ENCODE measurements at places on chromosomes 3 and 15. TPM values are rescaled to one million over a fixed set of nuclear protein-coding genes. Genes with fewer than 3 reads are reported as not detected.

The KAT2B gene
- 27.2 TPM for total RNA-seq

The BLM gene
- total RNA-seq: 2.9 TPM

The HIGD2B gene
- total RNA-seq: not detected

The RTP4 gene
- 6.4 TPM for total RNA-seq

- DNase-seq: no peak
Observed at GRCh38 chr15:58171476-58172061, 33.4 kb downstream of the AQP9 start.

DNA sequence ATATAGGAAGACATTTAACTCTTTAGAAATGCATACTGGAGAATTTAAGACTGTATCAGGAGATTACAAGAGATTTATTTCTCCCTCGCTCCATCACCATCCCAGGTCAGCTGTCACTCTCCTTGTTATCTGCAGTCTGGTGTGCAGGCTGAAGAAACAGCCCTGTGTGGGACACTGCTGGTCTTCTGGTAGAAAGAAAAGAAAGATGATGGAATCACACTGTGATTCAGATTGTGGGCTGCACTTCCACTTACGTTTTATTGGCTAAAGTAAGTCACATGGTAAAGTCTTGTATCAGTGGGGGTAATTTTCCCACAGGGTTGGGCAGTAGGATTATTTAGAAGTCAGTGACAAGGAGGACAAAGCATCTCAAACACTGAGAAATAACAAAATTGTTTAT is 18.1 kb upstream of the ATP1B3 start:
- DNase-seq: no peak

GRCh38 chr3:37807749-37808148 is 53.9 kb upstream of the CTDSPL start:
- DNase-seq: no peak

DNA sequence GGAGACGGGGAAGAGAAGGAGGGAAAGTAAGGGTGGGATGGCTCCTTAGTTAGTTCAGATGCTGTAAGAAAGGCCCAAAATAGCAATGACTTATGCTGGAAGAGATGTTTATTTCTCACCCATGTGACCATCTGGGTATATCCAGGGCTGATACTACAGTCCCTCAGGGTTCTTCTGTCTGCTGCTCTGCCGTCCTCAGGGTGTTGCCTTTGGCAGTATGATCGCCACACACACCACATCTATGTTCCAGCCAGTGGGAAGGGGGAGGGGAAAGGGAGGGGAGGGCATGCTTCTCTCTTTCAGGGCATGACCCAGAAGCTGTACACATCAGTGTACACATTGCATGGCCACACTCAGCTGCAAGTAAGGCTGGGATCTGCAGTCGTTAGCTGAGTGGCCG is 10.2 kb downstream of the CD276 start:
- no peak for DNase-seq

DNA sequence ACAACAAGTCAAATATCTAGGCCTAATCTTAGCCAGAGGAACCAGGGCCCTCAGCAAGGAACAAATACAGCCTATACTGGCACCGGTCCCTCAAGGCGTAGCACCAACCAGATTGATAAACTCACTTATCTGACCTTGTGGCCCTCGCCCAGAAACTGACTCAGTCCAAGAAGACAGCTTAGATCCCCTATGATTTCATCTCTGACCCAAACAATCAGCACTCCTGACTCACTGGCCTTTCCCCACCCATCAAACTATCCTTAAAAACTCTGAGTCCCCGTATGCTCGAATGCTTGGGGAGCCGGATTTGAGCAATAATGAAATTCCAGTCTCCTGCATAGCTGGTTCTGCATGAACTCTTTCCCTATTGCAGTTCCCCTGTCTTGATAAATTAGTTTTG is 1.6 kb upstream of the SORD start:
- no peak for DNase-seq

DNA sequence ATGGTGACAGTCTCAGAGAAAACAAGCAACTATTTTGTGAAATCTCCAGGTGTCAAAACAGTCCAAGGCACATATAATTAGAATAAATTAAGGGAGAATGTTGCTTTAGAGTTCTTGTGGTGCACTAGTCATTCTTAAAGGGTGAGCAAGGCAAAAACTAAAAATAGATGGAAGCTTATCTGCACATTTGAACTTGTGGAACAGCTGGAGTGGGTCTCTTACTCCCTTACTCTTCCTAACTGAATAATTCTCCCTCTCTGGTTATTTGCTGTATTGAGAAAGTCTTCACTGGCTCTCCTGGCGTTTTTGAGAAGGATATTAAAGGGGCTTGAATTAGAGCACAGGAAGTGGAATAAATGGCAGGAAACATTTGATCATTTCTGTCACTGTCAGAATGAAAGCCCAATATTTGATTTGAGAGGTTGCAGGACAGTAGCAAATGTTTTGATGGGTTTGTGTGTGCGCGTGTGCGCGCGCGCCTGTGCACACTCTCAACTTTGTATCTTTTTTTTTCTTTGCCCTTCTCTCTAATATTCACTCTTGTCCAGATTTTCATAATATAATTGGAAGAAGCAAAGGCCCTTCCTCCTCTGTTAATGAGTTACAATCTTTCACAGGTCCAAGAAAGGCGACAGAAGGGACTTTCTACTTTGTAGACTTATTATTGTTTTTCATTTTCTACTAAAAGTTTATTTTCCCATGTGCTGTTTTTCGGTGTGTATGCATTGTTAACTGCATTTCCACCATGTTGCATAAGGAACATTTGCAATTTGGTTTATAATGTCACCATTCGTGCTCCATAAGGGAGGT is 40.9 kb downstream of the AKAP13 start:
- no peak for DNase-seq

DNA sequence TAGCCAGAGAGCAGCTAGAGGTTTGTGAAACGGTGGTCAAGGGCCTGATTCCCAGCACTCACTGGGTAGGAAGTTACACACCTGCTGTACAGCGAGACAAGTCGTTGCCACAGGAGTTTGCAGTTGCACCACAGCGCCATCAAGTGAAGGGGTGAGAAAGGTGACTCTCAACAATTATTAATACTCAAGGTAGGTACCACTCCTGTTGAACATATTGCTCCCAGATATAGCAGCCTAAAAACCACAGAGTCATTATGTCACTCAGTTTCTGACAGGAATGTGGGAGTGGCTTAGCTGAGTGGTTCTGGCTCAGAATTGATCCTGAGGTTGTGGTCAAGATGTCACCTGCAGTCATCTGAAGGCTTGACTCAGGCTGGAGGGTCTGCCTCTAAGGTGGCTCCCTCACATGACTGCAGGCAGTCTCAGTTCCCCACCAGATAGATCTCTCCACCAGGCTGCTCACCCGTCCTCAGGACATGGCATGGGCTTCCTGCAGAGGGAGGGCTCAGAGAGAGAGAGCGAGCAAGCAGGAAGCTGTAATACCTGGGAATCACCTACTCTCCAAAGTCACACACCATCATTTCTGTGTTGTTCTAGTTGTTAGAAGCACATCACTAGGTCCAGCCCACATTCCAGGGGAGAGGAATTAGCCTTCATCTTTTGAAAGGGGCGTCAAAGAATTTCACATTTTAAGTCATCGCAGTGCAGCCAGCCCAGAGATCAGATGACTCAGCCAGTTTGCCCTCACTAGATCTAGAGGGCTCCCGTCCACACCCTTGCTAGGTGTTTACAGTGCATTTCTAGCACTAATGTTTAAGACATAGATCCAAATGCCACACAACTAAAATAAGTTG is 17.0 kb upstream of the ANO10 start:
- DNase-seq: peak; percentile 75

DNA sequence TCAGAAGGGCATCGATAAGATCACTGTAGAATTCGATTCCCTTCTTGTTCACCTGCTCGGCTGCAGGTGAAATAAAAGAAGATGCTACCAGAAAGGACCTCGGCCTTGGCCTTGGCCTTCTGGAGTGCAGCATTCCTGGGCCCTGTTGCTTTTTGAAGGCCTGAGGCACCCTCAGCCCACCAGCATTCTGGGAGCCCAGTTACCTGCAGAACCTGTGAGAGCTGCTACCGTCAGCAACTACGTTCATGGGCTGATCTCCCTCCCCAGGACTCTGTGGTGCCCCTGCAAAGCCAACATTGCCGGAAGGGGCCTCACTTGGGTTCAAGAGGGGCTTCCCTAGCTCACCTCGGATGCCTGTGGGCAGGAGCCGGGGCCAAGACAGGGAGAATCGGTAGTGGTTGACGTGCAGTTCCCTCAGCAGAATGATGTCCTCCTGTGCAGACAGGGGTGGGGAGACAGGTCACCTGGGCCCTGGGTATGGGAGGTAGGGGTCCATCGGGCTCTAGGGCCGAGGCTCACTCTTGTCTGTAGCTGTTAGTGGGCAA is 2.2 kb downstream of the LCTL start:
- DNase-seq: no peak

DNA sequence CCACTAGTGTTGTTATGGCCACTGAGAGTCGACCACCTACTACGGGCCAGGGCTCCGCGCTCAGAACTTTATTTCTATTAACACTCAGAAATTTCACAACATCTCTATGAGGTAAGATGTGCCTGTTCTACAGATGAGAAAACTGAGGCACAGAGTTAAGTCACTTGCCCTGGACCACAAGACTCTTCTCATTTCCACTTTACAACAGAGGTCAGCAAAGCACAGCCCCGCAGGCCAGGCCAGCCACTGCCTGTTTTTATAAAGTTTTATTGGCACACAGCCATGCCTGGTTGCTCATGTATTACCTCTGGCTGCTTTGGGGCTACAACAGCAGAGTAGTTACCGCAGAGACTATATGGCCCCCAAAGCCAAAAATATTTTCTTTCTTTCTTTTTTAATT is 503.6 kb downstream of the SHQ1 start:
- DNase-seq: no peak

GRCh38 chr15:39434751-39435238 is 146.1 kb upstream of the THBS1 start:
- no peak for DNase-seq

GRCh38 chr3:188133646-188134045 is 20.3 kb upstream of the LPP start:
- DNase-seq: no peak

- DNase-seq: no peak
Observed at GRCh38 chr15:78570710-78571109, 5.4 kb downstream of the CHRNA5 start.

DNA sequence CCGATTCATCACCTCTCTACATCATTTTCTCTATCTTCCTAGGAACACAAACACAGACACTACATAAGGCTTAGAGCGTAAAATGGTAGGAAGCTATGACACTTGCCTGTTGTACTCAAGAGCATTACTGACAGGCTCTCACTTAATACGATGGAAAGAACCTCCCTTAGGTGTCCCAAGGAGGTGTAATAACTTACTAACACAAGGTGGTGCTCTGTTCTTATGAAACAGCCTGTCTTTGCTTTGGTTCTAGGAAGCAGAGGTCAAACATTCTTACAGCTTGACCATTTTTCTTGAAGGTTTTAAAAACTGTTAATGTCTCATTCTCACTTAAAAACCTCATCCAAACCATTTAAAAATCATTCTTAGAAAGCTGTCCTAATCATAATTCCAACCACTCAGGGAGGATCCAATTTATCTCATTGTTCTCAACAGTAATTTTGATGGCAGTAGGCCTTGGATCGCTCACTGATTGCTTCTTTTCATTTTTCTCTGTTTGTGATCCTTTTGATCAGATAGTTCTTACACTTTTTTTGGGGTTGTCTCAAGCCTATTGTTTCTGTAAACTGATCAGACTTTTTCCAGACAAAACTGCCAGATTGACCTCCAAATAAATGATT is 317.8 kb upstream of the AGTR1 start:
- DNase-seq: no peak
